ENCODE measurements at places on chromosomes 12 and 14.

DNA sequence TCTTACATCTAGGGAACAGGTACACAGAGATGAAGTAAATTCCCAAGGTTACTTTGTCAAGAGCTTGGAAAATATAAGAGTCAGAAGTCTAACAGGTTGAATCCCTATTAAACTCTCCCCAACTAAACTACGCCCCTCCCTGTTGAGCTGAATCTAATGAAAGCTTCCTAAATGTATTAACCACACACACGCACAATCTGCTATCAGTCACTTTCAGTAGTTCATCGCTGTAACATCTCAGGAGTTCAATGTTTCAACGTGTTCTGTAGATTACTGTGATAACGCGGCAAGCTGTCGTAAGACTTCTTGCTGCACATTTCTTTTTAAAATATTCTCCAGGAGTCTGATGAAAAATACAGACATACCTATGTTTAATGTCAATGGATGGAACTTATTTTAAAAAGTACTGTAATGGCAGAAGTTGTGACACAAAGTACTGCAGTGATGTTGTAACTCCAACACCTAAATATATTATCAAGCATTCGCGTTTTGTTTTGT lies 612 bp upstream of the SLC25A3 start:
- DNase-seq, result no peak

- DNase-seq, result no peak
These were observed 167.5 kb upstream of the RPL10L start for GRCh38 chr14:46819117-46819516.

DNA sequence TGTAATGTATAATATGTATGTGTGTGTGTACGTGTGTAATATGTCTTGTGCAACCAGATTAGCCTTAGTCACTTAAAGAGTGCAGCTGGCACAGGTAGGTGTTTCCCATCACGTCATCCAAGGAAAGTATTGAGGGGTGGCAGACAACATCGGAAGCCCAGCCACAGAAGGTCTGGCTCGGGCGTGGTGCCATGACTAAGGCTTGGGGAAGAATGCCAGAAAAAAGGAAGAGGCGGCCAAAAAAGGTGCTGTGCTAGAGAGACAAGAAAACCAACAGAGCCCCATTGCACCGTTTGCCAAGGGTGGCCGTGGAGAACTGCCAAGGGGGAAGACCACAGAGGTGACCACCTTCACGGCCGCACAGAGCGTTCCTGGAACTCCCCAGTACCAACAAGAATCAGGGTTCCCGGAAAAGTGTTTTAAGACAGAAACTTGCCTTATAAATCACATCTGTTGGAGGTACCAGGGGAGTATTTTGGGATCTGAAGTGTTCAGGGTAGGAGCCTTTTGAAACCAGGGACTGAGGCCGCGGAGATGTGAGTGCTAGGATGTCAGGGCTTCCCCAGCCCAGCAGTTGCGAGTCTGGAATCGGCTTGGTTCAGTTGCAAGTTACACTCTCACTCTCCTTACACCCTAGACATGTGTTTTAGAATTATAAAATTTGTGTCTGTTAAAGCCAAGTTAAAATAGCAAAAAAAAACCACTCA lies 131.2 kb upstream of the DYRK2 start:
- no peak for DNase-seq

DNA sequence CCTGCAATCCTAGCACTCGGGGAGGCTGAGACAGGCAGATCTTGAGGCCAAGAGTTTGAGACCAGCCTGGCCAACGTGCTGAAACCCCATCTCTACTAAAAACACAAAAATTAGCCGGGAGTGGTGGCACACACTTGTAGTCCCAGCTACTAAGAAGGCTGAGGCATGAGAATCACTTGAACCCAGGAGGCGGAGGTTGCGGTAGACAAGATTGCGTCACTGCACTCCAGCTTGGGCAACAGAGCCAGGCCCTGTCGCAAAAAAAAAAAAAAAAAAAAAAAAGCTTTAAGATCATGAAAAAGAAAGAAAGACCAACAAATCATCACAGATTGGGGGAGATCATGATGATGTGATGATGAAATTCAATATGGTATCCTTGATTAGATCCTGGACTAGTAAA lies 30.6 kb downstream of the WDR89 start:
- no peak for DNase-seq

DNA sequence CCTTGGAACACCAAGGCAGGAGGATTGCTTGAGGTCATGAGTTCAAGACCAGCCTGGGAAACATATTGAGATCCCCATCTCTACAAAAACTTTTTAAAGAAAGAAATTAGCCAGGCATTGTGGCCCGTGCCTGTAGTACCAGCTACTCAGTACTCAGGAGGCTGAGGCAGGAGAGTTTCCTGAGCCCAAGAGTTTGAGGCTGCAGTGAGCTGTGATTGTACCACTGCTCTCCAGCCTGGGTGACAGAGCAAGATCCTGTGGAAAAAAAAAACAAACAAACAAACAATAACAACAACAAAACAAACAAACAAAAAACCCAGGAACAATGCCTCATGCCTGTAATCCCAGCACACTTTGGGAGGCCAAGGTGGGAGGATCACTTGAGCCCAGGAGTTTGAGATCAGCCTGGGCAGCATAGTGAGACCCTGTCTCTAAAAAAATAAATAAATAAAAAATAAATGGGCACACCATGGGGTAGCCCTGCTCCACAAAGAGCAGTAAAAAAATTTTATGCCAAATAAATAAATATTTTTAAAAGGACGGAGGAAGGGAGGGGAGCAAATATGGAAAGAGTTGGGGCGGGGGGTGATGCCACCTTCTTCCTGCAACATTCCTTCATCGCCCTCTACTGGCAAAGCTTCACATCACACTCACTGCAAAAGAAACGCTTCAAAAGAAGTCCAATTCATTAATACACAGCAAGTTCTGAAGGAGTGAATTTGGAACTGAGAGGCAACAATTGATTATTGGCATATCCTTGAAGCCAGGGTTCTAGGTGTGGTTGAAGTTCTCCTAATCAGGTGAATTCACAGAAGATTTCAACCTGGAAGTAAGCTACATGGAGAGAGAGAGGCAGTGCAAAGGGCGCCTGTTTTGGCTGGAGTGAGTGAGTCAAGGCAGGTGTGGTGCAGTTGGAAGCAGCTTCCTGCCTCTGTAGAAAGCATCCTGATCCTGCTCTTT lies 8.8 kb upstream of the GNPTAB start:
- peak; percentile 77 for DNase-seq

GRCh38 chr14:35482994-35483515 lies 50.9 kb upstream of the INSM2 start:
- DNase-seq, result no peak

- no peak for DNase-seq
These were observed 227.8 kb downstream of the SPTSSA start for GRCh38 chr14:34234258-34234657.

GRCh38 chr14:92457016-92457565 lies 56.5 kb upstream of the RIN3 start:
- DNase-seq, result no peak

DNA sequence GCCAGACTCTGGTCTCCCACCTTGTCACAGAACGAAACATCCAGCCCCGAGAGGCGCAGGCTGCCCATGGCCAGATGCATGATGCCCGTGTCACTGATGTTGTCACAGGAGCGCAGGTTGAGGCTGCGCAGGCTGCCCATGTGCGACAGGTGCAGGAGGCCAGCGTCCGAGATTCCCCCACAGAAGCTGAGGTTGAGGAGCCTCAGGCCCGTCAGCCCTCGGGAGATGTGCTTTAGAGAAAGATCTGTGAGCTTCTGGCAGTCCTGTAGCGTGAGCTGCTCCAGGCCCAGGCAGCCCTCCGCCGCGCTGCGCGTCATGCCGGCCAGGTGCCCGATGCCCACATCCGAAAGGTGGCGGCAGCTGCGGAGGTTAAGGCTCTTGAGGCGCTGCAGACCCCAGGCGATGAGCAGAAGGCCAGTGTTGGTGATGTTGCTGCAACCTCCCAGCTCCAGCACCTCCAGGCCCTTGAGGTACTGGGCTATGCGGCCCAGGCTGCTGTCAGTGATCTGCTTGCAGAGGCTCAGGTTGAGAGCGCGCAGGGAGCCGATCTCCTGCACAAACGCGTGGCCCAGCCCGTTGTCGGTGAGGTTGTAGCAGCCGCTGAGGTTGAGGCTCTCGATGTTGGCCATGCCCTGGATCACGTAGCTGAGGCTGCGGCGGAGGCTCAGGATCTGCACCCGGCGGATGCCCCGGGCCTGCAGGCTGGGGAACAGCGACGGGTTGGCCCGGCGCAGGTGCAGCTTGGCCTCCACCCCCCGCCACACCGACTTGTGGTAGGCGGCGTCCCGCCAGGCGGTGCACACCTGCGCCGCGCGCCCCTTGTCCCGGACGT lies 991 bp downstream of the FBXL14 start:
- peak; percentile 43 for DNase-seq

- DNase-seq, result no peak
These were observed 8.1 kb downstream of the CPSF6 start for GRCh38 chr12:69247268-69248018.

- DNase-seq, result no peak
These were observed 6.0 kb upstream of the KRT71 start for GRCh38 chr12:52558781-52559445.

DNA sequence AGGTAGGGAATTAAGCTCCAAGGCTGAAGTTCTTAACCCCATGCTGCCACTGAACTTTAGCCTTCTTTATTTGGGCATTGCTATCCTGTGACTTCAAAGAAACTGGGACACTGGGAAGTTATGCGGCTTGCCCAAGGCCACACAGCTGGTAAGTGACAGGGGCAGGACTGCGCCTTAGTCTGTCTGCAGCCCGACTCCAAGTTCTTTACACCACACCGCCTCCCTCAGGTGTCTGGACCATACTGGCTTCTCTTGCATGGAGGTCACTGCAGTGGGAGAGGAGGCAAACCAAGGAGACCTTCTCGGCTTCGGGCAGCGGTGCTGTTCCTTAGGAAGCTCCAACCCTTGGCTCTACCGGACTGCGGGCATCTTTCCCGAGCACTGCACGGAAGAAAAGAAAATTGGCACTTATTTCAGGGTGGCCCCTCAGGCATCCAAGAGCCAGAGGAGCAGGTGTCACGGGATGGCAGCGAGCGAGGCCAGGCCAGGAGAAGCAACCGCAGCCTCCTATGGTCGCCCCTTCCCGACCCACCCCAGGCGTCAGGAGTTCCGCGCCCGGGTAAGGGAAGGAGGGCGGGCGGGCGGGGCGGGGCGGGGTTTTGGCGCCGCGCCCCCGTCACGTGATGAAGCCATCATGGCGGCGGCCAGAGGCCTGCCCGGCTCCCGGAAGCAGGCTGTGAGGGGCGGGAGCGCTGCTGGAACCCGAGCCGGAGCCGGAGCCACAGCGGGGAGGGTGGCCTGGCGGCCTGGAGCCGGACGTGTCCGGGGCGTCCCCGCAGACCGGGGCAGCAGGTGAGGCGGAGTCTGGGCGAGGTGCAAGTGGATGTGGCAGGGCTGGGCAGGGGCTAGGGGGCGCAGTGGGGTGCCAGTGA lies 16.4 kb upstream of the ESPL1 start:
- peak; percentile 84 for DNase-seq

DNA sequence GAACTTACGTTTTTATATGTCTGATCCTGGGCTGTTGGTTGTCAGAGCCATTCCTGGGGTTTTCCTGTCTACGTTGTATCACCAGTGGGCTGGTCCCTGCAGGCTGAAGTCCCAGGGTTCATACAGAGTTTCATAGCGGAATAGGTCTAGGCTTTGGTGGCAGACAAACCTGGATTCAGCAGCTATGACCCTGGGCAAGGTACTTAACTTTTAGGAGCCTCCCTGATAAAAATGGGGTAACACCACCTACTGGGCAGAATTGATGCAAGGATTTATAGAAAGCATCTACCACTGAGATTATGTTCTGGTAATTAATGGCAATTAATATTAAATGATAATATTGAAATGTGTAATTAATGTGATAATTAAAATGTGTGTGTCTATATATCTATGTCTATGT lies 141.2 kb downstream of the SYNE2 start:
- no peak for DNase-seq

GRCh38 chr14:39310051-39310450 lies 76.3 kb downstream of the MIA2 start:
- no peak for DNase-seq

DNA sequence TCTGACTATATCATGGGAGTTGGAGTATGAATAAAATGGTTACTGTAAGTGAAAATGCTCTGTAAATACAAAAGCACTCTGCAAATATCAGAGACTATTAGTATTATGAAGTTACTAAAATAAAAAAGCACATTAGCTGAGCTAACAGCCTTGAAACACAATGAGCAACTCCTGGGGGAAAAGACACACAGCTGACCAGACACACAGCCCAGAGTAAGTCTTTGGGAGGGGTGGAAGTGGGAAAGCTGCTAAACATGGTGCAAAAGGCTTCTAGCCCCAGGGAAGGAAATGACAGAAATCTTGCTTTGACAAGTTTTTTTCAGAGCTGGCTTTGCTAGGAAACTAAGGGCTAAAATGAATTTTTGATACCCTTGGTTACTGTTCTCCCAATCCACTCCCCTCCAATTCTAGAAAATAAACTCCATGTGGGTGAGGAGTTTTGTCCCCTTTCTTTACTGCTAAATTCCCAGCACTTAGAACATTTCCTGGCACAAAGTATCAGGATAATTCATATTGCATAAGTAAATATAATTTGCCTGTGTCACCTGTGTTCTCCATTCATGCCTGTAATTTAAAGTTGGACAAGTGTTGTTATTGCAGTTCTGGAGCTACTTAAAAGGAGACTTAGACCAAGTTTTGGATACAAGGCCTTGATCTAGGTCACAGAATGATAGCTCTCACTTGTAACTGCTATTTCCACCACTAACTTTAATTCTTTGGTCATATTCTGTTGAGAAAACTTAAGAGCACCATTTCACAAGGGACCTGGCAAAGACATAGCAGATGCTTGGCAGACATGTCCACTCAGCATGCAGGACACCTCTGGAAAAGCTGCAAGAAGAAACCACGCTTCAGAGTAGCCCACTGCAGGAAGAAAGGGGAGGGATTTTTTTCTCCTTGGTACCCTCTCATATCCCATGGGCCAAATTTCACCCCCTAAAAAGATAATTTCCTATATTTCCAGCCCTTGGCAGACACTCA lies 19.0 kb upstream of the RAB3IP start:
- no peak for DNase-seq

DNA sequence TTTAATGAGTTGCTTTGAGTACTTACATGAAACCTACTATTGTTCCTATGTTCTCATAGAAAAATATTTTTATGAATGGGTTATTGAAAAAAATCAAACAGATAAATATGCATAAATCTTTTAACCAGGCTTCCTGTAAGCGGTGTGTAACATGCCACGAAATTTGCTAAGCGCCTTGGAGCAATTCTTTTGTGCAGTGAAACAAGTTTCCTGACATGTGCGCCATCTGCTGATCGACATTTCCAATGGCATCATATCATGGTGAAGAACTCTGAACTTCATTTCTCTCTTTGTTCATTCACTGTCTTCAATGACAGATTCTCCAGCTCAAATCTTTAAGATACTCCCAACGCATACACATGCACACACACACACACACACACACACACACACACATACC lies 145.6 kb upstream of the NAV3 start:
- DNase-seq, result peak; percentile 72

GRCh38 chr12:101407049-101407435 lies 530 bp downstream of the ARL1 start:
- DNase-seq, result no peak

All from head of caudate nucleus (tissue), 42 donors.